Adipocyte (in vitro differentiated cells): ENCODE measurements at places on chromosomes 2 and 18.
A peak's percentile ranks its signal among the peaks of the same experiment; 100 is the strongest.

GRCh38 chr2:51153236-51153635, 121.3 kb upstream of the NRXN1 start:
- DNase-seq, result peak; percentile 27

DNA sequence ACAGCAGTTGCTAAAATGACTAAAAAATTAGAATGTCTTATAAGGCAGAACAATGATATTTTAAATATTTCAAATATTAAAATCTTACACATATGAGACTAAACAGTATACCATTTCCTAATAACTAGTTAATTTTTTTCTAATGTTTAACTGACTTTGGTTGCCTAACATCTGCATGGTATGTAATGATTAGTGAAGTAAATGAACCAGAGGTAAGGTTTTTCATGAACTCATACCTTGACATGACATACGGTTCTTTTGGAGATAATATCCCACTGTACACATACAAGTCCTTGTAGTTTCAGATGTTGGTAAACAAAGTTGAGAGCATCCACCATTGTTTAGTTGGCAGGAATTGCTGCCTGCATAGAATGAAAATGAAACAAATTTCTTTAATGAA, 1360.2 kb downstream of the LRP1B start:
- no peak for DNase-seq

- no peak for DNase-seq
These were observed 92.6 kb downstream of the EPB41L3 start for GRCh38 chr18:5451150-5451549.

GRCh38 chr2:69459936-69460335, 22.7 kb upstream of the NFU1 start:
- no peak for DNase-seq

DNA sequence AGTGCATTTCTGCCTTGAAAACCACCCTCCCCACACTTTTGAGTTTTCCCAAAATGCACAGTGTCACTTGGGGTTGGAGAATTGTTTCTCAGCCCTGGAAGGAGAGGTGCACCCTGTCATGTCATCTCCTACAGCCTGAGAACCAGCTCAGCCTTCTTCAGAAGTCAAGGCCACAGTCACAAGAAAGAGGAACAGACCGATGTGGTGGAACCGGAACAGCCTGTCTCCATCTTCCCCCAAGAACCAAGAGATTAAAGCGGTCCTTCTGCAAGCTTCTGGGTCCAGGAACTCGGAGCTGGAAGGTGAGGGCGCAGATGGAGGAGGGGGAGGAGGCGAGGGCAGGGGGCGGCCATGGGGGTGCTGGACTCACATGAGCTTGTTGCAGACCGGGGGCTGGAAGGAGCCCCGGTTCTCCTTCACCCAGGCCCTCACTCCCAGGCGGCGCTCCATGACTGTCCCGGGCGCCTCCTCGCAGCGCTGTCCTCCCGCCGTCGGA, 248 bp downstream of the HAAO start:
- DNase-seq, result no peak
